Fibroblast of the conjunctiva (primary cell): ENCODE measurements at places on chromosomes 16 and 17.

DNA sequence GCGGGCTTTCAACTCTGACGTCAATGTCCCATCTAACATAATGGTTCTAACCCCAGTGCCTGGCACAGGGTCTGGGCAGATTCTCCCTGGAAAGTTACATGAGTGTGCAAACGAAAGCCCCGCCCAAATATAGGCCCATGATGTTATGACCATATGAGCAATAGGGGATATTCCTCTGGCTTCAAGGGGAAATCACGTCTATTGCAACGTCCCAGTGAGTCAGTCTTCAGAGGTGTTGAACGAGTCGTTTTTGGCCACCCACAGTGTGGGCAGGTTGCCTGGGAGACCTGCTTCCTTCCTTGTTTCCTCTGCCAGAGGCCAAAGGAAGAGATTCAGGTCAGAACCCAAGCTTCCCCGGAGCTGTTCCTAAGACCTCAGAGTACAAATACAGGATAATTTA lies 30.3 kb downstream of the PIK3R5 start:
- DNase-seq, result no peak

GRCh38 chr17:43662413-43663141 lies 855 bp upstream of the MEOX1 start:
- DNase-seq, result no peak

DNA sequence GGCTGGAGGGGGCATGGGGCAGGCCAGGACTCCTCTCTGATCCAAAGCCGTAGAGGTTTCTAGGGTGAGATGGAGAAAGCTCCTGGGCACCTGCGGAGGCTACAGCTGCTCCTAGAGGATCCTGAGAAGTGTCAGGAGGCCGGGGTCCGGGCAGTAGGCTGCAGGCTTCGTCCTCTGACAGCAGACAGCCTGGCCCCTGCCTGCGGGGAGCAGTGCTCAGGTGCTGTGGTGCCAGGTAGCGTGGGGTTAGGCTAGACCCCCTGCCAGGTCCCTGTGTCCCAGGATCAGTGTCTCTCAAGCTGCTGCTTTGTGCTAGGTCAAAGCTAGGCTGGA lies 1.5 kb upstream of the MRPS34 start:
- no peak for DNase-seq

DNA sequence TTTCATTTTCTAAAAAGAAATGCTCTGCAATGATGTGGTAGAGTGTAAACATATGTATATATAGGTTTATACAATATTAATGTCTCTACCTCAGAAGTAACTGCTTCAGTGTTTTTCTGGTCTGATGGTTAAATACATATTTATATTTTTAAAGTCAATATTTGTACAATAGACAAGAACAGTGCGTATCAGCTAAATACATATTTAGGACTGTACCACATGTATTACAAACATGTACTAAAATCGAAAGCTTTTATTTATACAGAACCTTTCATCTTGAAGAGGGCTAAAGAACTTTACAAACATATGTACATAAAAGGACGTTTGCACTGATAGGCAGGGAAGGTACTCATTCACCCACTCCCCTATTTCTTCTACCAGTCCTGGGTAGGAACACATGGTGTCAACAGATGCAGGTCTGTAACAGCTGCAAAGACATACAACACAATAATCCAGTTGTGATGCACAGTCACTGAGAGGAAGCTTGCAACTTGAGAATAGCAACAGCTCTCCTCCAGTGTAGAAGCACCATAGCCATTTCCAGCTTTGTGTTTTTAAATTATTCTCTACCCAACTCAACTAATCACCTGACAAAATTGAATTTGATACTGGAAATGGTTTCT lies 206.9 kb upstream of the C17orf78 start:
- DNase-seq, result no peak

DNA sequence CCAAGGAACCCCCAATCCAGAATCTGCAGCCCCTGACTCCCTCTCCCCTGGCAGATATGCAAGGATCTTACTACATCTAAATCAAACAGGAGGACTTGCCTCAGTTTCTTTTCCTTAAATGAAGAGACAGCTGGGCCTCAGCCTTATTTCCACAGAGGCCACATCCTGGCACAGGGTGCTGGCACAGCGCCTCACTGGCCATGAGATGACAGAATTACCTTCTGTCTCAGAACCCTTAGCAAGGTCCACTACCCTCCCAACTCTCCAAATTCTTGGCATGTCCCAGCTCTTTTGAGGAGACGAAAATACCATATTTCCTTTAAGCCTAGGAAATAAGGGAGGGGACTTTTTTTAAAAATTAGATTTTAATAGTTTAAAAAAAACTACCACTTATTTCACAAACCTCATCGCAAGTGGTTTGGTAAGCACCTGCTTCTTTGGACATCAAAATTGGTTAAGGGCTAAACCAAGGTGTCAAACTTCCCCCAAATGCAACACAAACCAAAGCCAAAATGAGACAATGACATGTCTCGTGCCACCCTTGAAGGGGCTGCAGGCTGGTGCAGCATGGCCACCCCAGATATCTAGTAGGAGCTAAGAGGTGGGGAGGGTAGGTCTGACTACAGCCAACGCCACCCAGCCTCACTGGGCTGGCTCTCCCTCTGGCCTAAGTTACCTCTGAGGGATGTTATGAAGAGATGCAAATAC lies 25.3 kb downstream of the FAM117A start:
- no peak for DNase-seq

DNA sequence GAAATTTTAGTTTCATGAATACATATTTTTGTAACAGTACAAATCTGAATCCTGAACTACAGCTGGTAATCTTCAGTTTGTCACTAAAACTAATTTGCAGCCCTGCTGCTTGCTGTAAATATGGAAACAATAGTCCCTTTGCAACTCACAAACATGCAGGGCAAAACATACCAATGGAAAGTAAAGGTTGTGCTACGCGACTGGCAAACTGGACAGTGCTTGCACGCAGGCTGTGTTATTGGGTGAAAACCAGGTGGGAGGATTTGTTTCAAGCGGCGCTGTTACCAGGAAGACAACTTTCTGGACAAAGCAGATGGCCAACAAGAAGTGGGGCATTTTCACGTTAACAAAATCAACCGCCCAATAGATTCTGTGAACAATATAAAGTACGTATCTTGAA lies 93.5 kb downstream of the CDYL2 start:
- no peak for DNase-seq

- no peak for DNase-seq
These were observed 77.7 kb upstream of the CLEC3A start for GRCh38 chr16:77944631-77945030.

- DNase-seq, result no peak
These were observed 104.9 kb downstream of the KCNJ2 start for GRCh38 chr17:70274255-70274654.

DNA sequence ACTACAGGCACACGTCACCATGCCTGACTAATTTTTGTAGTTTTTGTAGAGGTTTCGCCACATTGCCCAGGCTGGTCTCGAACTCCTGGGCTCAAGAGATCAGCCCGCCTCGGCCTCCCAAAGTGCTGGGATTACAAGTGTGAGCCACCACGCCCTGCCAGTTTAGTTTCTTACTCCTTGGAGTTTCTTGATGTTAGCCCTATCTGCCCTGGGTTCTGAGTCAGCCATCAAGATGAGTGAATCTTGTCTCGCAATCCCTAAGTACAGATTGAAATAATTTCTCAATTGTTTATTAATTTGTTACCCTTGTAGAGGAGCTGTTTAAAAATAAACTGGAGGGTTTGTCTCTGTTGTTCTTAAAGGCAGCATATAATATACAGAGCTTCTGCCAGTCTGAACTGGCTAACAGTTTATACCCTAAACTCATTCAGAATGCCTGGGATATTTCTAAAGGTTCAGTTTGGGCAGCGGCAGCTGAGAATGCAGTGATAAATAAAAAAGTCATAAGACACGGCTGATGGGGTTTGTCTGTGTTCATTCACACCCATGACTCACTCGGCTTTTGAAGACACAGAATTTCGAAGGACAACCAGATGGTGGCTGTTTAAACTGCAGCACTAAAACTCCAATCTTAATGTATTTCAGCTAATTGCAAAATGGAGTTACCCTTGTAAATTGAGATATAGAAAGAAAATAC lies 39.6 kb downstream of the GPRC5B start:
- DNase-seq, result no peak

GRCh38 chr17:33983824-33984574 lies 271.1 kb upstream of the CCL2 start:
- no peak for DNase-seq

DNA sequence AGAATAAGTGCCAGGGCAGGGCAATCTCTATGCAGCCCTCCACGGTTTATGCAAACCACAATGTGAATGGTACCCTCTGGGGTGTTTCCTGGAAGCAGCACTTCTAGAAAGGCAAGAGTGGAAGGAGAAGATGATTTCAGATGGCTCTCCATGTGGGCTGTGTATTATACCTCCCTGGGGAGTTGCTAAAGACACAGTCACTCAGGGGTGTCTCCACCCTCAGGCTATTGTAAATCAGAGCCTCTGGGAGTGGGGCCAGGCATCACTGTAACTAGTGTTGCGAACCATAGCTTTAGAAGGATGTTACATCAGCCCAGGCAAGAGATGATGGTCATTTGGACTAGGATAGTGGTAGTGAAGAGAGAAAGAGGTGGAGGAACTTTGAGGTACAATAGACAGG lies 83.3 kb upstream of the ZKSCAN2 start:
- no peak for DNase-seq

DNA sequence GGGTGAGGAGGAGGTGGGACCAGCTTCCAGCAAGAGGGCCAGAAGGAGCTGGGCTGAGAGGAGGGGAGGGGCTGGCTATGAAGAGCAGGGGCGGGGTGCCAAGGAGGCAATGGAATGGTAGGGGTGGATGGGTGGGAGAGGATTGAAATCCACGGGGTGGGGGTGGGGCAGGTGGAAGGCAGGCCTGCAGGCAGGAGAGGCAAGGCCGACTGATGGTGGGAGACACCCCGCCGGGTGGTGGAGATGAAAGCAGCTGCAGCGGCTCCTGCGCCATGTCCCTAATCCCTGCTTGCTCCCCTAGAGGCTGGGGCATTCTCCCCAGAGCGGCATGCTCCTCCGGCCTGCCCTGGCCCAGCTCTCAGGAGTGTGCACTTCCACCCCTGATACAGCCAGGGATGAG lies 27.8 kb upstream of the TAC4 start:
- no peak for DNase-seq

DNA sequence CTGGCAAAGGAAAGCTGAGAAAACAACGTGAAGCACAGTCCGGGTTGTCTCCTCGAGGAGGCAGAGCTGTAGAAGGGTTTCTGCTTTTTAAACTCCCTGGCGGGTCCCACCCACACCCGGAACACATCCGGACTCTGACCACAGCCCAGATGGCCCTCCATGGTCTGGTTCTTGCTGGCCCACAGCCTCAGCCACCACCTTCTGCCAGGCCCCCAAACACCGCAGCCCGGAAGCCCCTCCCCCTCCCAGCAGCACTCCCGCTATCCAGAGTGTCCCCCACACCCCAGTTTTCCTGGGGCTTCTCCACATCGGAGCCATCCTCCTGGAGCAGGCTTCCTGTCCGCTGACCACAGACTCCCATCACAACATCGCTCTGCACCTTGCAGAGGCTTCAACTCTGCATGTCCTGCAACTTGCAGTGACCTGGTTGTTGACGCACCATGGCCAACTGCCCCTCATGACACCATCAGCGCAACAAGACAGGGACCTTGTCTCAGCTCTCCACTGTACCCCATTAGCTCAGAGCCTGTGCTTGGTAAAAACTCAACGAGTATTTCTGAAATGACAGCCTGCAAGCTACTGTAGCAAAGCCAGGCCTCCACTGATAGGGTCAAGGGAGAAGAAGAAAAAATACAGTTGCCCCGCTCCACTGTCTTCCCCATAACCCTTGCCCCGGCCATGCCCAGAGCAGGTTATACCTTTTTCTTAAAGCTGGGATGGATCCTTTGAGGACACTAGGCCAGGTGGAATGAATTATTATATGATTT lies 129.8 kb downstream of the C16orf78 start:
- no peak for DNase-seq

- no peak for DNase-seq
These were observed 22.4 kb upstream of the NAGLU start for GRCh38 chr17:42513686-42514085.

DNA sequence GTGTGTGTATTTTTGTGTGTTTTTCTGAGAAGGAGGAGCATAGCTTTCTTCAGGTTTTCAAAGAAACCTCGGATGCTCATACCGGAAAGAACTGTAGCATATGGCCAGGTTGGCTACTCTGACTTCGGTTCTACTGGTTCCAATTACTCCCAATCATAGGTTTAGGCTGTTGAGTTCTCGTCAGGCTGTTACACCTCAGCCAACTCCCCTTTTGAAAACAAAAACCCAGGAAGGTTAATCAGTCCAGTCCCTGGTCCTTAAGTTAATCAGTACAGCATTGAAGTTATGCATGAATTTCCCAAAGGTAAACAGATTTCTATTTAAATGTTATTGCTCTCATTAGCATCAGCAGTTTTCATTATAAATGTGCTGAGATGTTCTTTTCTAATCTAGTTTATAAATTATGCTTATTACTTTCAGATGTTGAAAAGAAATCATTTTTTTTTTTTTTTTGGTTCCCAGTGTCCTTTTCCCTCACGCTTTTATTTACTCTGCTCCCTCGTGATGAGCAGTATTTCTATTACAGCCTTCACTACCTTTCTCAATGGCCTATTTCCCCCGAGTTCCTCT lies 111.0 kb downstream of the NPIPB5 start:
- DNase-seq, result no peak

DNA sequence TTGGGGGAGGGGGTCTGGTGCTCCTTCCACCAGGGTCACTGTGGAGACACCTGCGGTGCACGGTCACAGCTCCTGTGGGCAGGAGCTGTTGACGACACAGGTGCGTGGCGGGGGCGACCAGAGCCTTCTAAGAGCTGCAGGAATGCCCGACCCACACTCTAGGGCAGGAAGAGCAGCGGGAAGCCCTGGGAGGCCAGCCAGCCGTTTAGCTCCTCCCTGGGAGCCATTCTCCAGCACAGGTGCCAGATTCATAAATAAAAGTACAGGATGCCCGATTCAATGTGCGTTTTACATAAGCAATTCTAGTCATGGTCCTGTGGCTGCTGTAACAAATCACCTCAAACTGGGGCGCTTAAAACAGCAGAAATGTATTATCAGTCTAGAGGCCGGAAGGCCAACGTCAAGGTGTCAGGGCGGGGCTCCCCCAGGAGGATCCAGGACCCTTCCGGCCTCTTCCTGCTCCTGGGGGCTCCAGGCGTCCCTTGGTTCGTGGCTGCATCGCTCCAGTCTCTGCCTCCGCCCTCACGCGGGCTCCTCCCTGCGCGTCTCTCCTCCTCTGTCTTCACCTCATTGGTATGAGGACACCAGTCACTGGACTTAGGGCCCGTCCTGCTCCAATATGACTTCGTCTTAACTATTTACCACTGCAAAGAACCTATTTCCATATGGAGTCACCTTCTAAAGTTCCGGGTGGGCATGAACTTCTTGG lies 155.4 kb downstream of the FOXL1 start:
- DNase-seq, result no peak
